Stimulated activated CD8-positive, alpha-beta memory T cell treated with anti-CD3 and anti-CD28 coated beads, Interleukin-2, amount 100 ng/mL, for 1 hour (primary cell): ENCODE measurements at places on chromosomes 12 and 14.

- no peak for DNase-seq
These were observed 13.7 kb downstream of the PIGH start for GRCh38 chr14:67586369-67586768.

DNA sequence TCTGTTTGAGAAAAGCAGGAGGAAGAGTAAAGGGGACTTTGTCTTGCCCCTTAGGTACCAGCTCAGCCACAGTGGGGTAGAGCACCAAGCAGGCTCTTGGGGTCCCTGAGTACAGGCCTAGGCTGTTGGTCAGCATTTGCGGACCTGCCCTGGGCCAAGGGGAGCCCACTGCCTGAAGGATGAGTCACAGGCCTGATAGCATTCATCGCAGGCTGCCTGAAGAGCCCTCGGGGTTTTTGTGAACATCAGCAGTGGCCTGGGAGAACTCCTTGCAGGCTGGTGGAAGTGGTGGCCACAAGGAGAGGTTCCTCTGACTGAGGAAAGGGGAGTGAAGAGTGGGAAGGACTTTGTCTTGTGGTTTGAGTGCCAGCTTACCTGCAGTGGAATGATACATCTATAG lies 25.0 kb upstream of the P2RX7 start:
- DNase-seq, result no peak

- no peak for DNase-seq
These were observed 342.5 kb downstream of the EMP1 start for GRCh38 chr12:13539051-13539450.

DNA sequence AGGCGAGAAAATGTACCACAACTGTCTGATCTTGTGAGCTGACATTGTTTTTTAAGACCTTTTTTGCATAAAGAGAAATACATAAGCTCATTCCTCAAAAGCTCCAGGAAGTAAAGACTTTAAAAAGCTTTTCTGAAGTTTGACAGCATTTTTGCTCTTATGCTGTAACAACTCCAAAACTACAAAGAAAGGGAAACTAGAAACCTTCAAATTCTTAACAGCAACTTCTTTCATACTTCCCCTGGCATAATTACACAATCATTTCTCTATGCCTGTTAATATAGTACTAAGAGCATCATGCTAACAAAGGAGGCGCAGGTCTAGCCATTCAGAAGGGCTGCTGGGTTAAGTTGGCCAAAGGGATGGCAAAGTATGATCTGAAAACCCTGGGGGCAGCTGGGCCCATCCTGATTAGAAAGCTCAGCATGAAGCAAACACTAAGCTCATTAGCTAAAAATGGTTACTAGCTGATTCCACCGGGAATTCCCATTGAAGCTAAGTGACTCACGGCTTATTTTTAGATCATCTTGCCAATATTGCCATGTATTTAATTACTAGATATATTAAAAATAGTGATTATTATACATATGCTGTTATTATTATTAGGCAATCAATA lies 26.1 kb upstream of the ANP32D start:
- no peak for DNase-seq
